Sigmoid colon (tissue), 7 donors: ENCODE measurements at places on chromosomes 6 and 20. TPM values are rescaled to one million over a fixed set of nuclear protein-coding genes. Genes with fewer than 3 reads are reported as not detected.

GPLD1 gene
- total RNA-seq: 4.8 TPM

CLPSL2 gene
- not detected for total RNA-seq

LAMP5 gene
- 1.9 TPM for total RNA-seq

PPP1R14C gene
- not detected for total RNA-seq

RAMACL gene
- total RNA-seq: 3.0 TPM
